Caki2 (cell line): ENCODE measurements at places on chromosomes 7 and 10. TPM values are rescaled to one million over a fixed set of nuclear protein-coding genes. Genes with fewer than 3 reads are reported as not detected.

Gene MKI67
- total RNA-seq: 8.8 and 10.5 TPM in 2 replicates

Gene TRIM50
- total RNA-seq: not detected in 2 replicates

Gene TRIM24
- total RNA-seq: 7.6 and 10.4 TPM in 2 replicates

Gene CYP17A1
- total RNA-seq: not detected in 2 replicates

Gene BTBD16
- 0.14 and 0.88 TPM in 2 replicates for total RNA-seq
